ENCODE measurements at places on chromosomes 7 and 10. TPM values are rescaled to one million over a fixed set of nuclear protein-coding genes. Genes with fewer than 3 reads are reported as not detected.

SYT15 gene
- total RNA-seq = 1.2 TPM

GRCh38 chr7:17357952-17358351 lies 59.5 kb downstream of the AHR start:
- peaks cover 31% of the 10 kb centered on the region for H3K36me3 ChIP-seq
- no peak overlapping the region for H3K27ac ChIP-seq
- no peak overlapping the region for H3K4me3 ChIP-seq
- no peak for DNase-seq

DNA sequence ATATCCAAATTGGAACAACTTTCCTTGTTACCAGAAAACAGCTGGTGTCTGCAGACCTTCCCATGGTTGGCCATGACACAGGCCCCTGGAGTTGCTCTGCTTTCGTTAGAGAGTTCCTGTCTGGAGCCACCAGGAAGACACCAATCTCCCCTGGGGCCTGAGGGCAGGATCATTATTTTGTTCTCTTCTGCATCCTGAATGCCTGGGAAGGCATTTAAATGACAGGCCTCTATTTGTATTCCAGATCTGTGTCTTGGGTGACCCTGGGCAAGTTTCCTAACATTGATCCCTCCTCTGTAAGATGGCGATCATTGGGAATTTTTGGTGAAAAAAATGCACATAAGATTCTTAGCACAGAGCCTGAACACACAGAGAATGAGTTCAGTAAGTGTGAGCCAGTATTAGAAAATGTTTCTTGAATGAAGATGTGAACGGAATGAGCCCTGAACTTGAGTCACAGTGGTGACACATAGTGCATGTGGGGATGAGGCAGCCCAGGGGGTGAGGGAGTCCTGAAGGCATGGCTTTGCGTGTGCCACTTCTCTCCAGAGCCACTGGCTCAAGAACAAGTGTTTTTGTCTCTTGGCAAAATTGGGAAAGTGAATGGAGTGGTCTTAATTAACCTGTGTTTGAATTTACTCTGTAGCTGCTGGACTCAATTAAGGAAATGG lies 28.4 kb downstream of the BMPER start:
- no peaks in the 10 kb centered on the region for H3K36me3 ChIP-seq
- no peak overlapping the region for H3K27ac ChIP-seq
- DNase-seq = no peak

- no peak overlapping the region for H3K4me3 ChIP-seq
- no peak overlapping the region for H3K27ac ChIP-seq
- DNase-seq = no peak
- H3K36me3 ChIP-seq = peaks cover 8% of the 10 kb centered on the region
- no peaks in the 10 kb centered on the region for H3K27me3 ChIP-seq
Measured at GRCh38 chr7:68699090-68699711, 899.1 kb upstream of the AUTS2 start.

- peaks cover 8% of the 10 kb centered on the region for H3K36me3 ChIP-seq
- H3K27me3 ChIP-seq = peaks cover 17% of the 10 kb centered on the region
- DNase-seq = no peak
- H3K27ac ChIP-seq = no peak overlapping the region
Measured at GRCh38 chr7:139106959-139107358, 2.6 kb downstream of the ZC3HAV1 start.

DNA sequence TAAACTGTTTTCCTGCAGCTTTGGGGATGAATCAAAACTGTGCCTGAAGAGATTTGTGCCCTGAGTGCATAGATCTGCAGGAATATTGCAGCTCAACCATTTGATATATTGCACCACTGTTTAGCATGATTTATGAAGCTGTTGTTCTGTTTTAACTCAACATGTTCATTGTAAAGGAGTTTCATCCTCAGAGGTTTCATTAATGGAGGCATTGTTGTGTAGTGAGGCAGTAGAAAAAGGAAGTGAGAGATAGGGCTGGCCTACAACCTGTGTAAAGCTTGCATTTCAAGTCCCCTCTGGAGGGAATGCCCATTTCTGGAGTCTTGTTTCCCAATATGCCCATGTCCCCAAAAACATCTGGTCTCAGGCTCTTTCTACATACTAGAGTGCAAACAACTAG lies 67.5 kb downstream of the DNAJC12 start:
- no peaks in the 10 kb centered on the region for H3K36me3 ChIP-seq
- H3K27ac ChIP-seq = no peak overlapping the region
- H3K4me3 ChIP-seq = no peak overlapping the region
- H3K27me3 ChIP-seq = no peaks in the 10 kb centered on the region
- no peak for DNase-seq

DNA sequence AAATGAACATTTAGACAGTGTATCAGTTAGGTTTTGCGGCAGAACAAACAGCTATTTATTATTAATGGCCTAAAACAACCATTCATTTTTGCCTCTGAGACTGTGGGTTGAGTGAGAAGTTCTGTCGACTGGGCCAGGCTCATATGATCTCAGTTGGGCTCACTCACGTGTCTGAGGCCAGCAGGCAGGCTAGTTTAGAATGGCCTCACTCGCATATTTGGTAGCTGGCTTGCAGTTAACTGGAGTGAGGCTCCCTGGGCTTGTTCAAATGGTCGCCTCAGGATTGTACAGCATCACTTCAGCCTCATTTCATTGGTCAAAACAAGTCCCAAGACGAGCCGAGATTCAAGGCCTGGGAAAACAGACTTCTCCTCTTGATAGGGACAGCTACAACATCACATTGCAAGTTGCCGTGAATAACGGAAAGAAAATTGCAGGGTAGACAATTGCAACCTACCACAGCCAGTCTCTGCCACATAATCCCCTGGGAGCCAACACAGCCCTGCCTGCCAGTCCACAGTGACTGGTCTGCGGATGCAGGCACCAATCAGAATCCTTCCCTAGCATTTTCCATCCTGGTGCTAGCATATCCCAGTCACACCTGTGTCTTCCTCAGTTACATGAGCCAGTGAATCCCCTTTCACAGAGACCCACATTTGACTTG lies 23.1 kb upstream of the PPIF start:
- H3K4me1 ChIP-seq = no peaks in the 10 kb centered on the region
- H3K36me3 ChIP-seq = no peaks in the 10 kb centered on the region
- H3K27me3 ChIP-seq = no peaks in the 10 kb centered on the region
- DNase-seq = no peak

Measured in WTC11 (cell line).